NCI-H187 (cell line): ENCODE measurements at places on chromosomes 3 and 15.
A peak's percentile ranks its signal among the peaks of the same experiment; 100 is the strongest.

GRCh38 chr3:125428216-125428830 is 53.2 kb upstream of the ZNF148 start:
- no peak for DNase-seq

- no peak for DNase-seq
Observed at GRCh38 chr3:125958511-125959316, 10.3 kb upstream of the ROPN1B start.

DNA sequence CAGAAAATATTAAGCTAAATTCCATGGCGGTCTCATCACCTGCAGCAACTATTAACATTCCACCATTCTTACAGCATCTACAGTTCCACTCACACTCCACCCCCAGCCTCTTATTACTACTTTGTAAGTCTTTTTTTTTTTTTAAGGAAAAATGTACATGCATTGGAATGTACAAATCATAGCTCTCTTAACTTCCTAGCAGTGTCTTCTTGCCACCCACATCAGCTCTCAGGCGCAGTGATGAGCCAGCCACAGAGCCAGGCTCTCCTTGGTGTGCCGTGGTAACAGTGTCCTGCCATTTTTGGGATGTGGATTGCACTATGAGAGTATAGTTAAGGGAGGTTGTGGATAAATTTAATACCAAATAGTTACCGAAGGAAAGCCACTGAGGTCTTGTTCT is 17.8 kb downstream of the ABHD17C start:
- DNase-seq = no peak

- no peak for DNase-seq
Observed at GRCh38 chr3:148833223-148833622, 5.6 kb downstream of the CPB1 start.

DNA sequence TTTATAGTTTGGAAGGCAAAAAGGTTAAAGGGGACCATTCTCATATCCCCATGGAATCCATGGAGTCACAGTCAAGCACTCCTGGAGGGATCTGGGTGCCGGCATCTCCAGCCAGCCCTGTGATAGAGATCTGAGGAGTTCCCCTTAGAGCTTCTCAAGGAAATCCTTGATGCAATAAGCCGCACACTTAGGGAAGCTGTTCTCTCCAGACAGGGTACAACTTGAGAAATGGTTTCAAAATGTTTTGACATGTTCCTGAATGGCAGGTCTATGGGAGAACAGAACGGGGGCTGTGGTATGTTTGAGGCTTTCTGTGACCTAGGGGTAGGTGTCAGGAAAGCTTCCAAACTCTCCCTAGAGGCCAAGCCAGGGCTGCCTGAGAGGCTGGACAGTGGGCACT is 292.9 kb downstream of the TLE3 start:
- no peak for DNase-seq

- DNase-seq = no peak
Observed at GRCh38 chr15:86136861-86137260, 57.2 kb downstream of the AGBL1 start.

GRCh38 chr15:48845123-48845522 is 32.8 kb upstream of the EID1 start:
- no peak for DNase-seq

DNA sequence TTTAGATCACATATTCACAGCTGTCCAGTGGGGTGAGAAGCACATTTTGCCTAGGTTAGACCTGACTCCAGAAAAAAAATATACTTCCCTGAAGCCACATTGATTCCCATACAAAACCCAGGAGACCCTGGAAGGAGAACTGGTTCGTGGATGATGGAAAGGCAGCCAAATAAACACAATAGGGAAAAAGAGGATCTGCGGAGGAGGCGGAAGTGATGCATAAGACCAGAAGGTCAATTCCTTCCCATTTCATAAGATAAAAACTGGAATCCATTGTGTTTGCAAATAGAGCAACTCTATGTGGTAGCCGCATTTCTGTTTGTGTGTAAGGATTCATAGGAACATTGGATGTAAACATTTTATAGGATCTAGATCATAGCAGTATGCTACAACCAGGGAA is 781.9 kb upstream of the GRM7 start:
- no peak for DNase-seq

GRCh38 chr15:57152666-57153539 is 223.4 kb upstream of the CGNL1 start:
- no peak for DNase-seq

DNA sequence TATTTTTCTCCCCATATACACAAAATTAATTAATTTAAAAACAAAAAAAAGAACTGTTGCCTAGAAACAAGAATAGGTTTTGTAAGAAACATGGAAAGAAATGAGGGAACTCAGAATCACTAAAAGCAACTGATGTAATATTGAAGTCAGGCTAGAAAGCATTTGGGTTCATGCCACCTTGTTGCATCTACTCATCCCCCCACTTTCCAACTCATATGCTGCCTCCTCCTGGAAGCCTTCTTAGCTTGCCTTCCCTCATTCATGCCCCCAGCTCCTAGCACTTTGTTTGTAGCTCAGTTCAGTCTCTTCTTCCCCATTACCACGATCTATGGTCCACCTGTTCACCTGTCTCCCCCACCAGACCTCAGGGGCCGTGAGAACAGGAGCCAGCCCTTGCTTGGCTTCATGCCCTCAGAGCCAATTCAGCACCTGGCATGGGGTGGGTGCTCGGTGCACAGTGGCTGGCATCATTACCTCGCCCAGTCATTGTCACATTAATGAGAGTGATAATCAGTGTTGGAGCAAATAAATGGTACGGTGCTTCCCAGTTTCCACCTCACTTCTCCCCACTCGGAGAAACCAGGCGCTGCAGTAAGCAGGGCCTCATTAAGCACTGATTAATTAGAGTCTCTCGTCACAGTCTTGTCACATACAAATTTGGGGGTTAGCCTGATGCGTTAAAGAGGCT is 62.4 kb upstream of the SLC6A1 start:
- no peak for DNase-seq

- no peak for DNase-seq
Observed at GRCh38 chr15:70257573-70258248, 160.0 kb upstream of the TLE3 start.

DNA sequence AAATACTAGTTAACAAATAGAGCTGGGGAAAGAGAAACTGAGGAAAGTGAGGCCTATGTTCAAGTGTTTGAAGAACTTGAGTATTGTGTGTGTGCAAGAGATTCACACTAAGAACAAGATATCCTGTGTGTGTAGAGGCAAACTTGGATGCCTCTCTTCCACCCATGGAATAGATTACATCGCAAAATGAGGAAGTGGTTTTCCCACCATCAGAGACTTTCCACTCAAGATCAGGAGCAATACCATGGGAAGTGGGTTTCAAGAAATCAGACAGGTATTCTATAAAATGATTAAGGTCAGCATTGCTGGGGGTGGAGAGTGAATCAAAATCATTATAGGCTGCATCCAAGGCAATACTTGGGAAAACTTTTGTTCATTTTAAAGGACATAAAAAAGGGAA is 308.0 kb downstream of the FGF12 start:
- DNase-seq = no peak

- no peak for DNase-seq
Observed at GRCh38 chr3:66487465-66487864, 13.4 kb downstream of the LRIG1 start.

DNA sequence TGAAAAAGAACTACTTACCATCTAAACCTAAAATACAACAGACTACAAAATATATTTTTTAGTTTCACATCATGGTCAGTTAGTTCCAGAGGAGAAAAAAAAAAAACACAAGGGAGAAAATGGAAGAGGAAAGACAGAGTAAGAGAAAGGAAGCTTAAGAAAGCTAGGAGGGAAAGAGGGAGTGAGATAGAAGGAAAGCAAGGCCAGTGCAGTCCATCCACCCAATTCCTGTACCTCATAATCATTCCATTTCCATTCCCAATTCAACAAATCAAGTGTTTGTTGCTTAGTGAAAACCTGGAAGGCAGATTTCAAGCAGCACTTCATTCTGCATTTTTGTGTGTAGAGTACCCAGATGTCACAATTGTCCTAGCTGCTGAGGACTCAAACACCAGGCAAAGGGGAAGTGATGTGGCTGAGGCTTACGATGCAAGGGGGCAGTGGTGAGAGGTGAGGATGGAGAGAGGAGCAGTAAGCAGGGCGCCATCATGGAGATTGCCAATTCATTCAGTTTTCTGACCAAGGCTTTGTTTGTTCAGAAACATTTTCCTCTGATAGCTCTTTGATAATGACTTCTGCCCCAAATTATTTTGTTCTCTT is 83.6 kb upstream of the GSK3B start:
- no peak for DNase-seq

GRCh38 chr15:34456658-34457057 is 19.1 kb upstream of the GOLGA8A start:
- DNase-seq = no peak

DNA sequence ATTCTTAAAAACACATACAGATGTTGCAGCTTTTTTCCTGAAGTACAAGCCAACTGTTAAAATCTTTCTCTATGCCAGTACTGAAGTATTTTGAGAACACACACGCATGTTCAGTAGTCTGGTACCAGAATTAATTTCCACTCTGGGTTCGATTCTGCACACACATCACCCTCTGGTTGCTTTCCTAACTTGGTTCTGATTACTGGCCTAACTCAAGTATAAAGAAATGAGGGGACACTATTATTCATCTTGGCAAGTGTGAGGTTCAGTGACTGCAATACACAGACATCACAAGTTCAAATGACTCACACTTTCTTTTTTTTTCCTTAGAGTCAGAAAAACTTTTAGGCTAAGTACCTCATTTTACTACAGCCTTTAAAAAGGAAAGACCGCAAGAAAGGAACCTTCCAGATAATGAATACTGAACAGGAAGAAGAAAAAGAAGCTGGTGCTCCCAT is 37.4 kb upstream of the LDHAL6B start:
- no peak for DNase-seq

GRCh38 chr3:51678641-51679040 is 7.6 kb downstream of the TEX264 start:
- no peak for DNase-seq

DNA sequence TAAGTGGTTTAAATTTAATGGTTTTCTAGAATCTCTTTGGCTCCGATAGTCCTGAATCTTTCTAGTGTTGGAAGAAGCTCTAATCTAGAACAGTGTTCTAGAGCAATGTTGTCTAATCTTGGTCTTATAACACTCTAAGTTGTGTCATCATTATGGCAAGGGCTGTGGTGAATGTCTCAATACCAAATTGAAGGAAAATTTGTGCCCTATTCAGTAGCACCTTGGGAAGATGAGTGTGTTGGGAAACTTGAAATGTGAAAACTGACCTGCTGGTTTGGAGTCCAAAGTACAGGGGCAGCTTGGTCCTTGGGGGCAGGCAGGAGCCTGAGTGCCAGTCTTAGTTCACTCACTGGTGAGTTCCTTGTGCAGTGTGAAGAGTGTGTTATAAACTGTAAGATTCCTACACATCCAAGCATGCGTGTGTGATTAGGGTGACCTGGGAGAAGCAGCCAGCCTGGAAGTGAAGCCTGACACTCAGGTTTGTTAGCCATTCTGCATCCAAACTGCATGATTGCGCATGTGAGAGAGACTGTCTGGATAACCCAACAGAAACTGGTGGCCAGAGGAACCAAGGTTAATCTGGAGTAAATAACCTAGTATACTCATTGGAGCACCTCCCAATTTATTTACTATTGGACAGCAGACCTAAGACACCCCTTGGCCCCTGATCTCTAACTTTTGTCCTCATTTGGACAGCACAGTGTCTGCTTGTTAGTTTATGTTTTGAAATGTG is 14.6 kb downstream of the ZNF592 start:
- DNase-seq = no peak

DNA sequence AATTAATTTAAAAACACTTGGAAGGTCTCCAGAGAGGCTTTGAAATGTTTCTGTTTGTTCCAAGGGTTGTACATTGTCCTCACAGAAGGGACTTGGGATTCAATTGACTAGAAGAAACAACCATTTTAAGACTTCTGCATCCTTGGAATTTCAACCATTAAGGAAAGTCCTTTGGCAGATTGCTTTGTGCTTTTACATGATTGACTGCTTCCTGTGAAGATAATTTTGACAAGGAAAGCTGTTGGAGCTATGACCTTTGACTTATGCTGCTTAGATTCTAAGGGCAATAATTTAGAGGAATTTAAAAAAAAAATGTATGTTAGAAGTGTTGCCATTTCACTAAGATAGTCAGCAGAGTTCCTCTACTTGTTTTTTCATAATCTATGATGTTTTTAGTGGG is 483.9 kb upstream of the TBL1XR1 start:
- DNase-seq = no peak

DNA sequence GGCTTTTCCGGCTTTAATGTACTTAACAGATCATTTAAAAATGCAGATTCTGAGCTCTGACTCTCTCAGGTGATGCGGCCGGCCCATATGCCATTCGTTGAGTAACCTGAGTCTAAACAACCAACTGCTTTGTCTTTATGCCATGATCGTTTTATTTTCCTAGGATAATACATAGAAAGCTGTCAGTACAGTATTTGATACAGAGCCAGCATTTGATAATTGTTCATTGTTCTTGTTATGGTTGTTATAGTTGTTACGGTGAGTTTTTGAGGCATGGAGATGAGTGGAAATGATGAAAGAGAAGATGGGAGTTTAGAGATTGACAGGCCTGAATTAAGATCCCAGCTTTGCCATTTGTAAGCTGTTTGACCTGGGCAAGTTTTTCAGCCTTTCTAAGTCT is 40.0 kb downstream of the TMEM45A start:
- no peak for DNase-seq

GRCh38 chr3:134369231-134369741 is 5.0 kb downstream of the AMOTL2 start:
- DNase-seq = no peak

DNA sequence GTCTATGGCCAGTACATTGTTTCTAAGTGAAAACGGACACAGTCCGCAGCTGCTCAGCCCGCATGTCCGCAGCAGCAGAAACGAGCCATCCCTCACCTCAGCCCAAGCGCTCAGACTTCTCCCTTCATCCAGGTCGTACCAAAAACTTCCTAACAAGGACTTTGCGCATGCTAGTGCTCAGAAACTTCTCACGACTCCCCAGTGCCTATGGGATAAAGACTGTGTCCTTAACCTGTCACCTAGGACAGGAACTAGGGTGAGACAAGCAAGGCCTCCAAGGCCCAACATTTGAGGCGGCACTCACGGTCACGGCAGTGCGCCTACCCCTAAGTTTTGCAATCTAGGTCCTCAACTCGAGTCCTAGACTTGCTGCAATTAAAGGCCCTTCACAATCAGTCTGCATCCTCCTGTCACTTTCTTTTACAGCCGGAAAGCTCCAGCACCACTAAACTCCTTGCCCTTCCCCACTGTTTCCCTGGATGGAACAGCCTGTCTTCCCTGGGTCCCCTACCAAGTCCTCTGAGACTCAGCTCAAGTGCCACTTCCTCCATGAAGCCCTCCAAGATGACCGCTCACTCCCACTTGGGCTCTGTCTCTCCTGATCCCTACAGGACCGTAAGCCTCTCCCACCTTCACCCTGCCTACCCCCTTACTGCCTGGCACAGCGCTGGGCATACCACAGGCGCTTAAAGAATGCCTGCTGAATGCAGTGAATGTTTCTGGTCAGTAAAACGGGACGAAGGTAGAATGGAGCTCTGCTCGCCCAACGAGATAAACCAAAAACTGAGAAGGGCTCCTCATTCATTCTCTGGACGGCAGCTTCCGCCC is 1.2 kb downstream of the CLN6 start:
- peak; percentile 20 for DNase-seq
